Effector CD4-positive, alpha-beta T cell (primary cell): ENCODE measurements at places on chromosomes 11 and 22.

- no peak for DNase-seq
These were observed 22.9 kb downstream of the MORC2 start for GRCh38 chr22:30945653-30946052.

- DNase-seq, result no peak
These were observed 27.1 kb downstream of the PDGFD start for GRCh38 chr11:104136861-104137260.

GRCh38 chr11:125301346-125301745 lies 136.8 kb downstream of the PKNOX2 start:
- DNase-seq, result no peak

DNA sequence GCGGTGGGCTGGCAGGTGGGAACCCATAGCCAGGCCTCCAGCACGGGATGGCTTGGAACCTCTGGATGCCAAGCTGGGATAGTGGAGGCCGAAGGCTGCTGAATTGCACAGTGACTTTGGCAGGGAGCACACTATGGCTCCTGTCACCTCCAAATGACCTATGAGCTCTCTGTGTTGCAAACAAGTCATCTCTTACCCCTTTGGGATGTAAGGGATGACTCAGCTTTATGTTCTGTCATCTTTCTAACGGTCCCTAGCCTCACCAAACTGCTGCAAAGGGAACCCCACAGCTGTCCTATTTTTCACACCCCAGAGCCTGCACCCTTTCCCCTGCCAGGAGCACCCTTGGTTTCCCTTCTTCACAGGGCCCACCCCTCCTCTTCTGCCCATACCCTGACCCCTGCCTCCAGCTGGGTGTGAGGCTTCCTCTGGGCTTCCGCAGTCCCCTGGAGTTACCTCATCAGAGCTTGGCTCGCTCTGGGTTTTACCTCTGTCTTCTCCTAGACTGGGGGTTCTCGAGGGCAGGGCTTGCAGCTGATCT lies 2.7 kb upstream of the SCUBE1 start:
- no peak for DNase-seq

GRCh38 chr22:38901111-38901641 lies 29.2 kb upstream of the CBX6 start:
- no peak for DNase-seq

- DNase-seq, result no peak
These were observed 9.4 kb downstream of the OR4D9 start for GRCh38 chr11:59520741-59521140.

DNA sequence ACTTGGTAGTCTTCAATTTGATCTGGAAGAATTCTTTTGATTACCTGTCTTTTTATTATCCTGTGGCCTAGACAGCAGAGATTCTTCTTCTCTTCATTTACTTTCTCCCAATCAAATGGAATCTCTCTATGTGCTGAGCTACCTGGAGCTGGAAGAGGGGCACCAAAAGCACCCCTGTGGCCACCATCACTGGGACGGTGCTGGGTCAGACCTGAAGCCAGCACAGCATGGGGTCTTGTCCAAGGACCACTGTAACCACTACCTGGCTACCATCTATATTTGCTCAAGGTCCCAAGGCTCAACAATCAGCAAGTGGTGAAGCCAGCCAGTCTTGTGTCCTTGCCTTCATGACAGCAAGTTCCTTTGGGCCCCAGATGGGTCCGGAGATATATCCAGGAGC lies 186.6 kb downstream of the JRKL start:
- no peak for DNase-seq

DNA sequence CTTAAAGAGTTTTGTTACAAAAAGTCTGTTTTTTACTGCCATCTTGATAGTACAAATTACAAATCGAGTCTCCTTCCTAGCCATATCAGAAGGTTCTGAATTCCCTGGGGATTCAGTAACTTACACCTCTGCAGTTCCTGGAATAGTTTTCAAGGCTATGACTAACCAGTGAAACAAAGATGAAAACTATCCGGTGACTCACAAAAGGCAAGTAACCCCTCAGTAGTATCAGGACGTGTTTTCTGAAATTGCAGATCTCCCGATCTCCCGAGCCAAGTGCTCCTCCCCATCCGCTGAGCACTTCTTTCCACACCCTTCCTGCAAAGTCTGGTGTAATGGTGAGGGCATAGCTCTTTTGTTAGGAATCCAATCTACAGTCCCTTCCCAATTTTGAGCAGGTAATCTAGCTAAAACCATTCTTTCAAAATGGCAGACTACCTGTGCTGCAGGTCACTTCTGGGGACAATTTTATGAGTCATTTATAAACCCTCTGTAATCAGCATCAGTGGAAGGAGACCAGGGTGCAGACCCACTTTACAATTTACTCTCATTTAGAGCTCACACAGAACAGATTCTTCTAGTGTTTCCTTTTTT lies 7.7 kb downstream of the E2F8 start:
- no peak for DNase-seq

- no peak for DNase-seq
These were observed 56.4 kb downstream of the SNX19 start for GRCh38 chr11:130859886-130860285.

DNA sequence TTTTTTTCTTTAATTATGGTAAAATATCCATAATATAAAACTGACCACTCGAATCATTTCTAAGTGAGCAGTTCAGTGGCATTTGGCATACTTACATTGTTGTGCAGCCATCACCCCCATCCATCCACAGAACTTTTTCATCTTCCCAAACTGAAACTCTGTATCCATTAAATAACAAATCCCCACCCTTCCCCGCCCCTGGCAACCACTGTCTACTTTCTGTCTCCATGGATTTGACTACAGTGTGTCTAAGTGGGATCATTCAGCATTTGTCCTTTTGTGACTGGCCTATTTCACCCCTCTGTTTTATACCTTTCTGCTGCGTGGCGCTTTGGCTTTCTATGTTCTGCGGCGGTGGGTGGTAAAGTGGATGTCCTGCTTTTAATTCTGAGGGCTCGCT lies 49.1 kb downstream of the RTN4R start:
- no peak for DNase-seq

DNA sequence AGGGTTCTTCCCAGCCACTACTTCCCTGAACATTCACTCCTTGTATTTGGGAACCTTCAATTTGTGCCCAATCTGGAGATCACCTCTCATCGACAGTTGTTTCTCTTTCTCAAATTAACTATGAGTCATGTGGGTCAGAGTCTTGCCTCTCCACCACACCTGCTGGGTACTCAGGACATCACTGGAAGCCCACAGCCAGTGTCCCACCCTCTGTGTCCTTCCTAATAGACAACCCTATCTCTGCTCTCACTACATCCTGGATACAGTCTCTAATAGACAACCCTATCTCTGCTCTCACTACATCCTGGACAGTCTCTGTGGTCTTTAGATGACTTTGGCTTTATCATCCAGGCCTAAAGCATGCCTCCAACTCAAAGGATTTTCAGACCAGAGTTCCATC lies 70.1 kb downstream of the ARL14EP start:
- no peak for DNase-seq

DNA sequence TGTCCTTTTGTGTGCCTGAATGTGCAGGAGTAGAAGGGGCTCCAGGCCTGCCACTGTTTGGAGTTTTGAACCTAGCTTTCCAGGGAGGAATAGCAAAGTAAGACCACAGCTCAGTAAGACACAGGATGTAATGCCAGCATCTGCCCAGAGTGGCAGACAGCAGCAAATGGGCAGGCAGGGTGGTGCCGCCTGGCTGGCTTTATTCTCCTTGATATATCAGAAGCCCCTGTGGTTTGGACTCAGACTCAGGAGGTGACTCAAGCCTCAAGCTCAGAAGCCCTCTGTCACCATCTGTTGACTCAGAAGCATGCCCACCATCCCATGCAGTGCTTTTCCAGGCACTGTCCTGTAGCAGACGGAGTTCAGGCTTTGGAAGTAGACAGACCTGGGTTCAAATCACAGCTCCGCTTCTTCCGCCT lies 72.7 kb upstream of the TTC12 start:
- DNase-seq, result no peak

DNA sequence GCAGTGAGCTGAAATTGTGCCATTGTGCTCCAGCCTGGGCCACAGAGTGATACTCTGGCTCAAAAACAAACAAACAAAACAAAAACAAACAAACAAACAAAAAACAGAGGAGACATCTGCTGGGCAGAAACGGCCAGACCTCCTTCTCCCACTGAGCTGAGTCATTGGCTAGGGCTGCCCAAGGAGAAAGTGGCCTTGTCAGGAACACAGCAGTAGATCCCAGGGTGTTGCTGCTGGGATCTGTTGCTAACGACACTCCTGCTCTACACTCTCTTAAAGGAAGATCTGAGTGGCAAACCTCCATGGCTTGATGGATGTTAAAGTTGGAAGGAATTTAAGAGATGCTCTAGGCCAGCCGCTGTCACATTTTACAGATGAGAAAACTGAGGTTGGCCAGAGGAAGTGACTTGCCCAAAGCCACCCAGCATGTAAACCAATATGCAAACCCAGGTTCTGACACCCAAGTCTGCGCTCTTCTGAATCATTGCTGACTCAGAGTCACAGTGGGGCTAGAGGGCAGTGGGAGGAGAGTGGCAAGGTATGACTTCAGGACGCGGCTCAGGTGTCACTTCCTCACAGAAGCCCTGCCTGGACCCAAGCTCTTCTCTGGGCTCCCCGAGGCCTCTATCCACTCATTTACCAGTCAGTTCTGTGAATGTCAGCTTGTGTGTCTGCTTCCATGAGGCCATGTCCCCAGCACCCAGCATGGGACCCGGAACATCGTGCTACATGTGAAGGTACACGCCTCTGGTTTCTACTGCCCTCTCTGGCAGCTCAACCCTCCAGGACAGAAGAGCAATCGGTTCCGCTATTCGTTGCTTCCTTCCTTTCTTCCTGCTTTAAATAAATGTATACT lies 11.3 kb upstream of the GDPD5 start:
- no peak for DNase-seq

- peak; percentile 21 for DNase-seq
These were observed 1.6 kb downstream of the NADSYN1 start for GRCh38 chr11:71454470-71455113.

- DNase-seq, result no peak
These were observed 33.4 kb downstream of the AMBRA1 start for GRCh38 chr11:46560300-46560991.

DNA sequence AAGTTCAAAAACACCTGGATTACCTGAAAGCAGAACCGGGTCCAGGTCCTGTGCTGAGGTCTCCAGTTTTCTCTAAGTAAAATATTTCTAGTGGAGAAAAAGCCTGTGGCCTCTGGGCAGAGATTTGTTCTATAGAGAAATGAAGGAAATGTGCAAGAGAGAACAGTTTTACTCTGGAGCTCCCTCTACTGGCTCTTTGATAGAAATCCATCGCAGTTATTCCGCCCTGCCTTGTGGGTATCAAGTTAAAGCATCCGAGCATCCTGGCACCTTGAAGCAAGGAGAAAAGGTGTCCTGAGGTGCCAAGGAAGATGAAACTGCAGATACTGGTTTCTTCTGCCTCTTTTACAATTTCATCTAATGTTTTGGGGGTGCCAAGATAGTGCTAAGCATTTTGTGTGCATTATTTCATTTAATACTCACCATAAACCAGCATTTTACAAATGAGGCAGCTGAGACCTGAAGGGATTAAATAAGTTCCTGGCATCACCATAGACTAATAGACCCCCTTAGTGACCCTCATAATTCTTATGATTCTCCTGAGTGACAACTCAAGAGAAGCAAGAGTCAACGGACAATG lies 113.1 kb upstream of the HSD17B12 start:
- no peak for DNase-seq

GRCh38 chr22:23245045-23245798 lies 64.9 kb downstream of the BCR start:
- DNase-seq, result no peak
